ENCODE measurements at places on chromosomes 1 and 21.

DNA sequence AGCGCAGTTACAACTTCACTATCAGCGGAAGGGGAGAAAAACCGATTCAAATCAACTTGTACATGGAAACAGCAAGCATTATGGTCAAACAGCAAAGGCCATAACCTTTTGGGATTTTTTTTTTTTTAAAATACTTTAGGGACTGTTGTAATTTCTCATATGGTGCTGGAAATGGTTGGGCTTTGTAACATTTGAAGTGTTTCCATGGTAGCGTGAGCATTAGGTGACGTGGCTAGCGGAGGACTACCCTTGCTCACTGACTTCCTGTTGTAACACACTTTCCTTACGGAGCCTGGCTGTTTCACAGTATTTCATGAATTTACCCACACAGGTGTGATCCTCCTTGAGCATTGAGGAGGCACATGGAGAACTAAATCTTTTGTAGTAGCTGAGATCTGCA lies 269.5 kb downstream of the TM2D1 start:
- no peak for DNase-seq

DNA sequence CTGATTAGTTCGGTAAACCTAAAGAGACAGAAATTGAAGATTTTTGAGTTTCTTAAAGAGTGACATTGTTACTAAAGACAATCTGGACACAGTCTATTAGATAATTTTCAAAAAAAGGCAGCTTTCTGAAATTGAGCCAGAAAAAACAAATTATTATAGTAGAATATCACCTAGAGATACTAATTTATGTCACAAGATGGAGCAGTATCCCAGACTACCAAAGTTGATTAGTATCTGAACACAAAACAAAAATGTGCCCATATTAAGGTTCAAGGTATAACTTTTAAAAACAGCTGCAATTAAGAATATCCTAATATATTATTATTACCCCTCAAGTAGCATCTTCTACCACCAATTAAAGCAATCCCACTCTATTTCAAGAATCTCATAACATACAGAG lies 40.5 kb upstream of the SYT2 start:
- DNase-seq = no peak

DNA sequence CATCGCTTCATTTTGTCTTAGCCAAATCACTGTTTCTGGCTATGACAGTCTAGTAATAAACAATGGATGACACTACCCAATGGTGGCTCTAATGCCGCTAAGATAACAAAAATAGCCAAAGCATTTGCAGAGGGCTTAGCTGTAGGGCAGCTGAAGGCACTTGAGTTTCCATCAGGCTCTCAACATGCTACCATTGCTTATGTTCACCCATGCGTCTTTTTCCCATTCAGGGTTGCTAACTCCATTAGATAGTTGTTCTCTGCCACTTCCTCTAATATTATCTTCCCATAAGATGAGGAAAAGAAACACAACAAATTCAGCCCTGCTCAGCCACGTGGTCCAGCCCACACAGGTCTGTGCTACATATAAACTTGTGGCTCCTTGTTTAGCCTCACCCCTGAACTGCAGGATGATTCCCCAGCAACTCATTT lies 159.6 kb downstream of the TOMM20 start:
- DNase-seq = no peak

DNA sequence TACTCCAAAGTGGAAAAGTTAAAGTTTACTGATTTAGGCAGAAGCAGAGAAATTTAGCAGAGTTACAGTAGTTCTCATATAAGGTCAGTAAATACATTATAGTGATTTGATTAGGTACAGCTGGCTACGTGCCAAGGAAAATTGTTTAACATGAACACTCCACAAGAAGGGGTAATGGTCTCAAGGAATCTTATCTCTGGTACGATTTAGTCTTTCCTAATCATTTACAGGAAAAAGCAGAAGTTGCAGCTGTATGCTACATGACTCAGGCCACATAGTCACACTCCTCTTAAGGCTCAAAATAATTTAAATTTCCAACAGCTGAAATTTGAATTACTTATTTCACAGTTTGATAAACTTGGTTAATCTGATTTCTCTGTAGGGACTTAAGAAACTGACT lies 36.9 kb upstream of the OR2B11 start:
- no peak for DNase-seq

GRCh38 chr1:160206421-160207117 lies 1.4 kb downstream of the PEA15 start:
- DNase-seq = no peak
